ENCODE measurements at places on chromosomes 12 and 14.
A peak's percentile ranks its signal among the peaks of the same experiment; 100 is the strongest.

DNA sequence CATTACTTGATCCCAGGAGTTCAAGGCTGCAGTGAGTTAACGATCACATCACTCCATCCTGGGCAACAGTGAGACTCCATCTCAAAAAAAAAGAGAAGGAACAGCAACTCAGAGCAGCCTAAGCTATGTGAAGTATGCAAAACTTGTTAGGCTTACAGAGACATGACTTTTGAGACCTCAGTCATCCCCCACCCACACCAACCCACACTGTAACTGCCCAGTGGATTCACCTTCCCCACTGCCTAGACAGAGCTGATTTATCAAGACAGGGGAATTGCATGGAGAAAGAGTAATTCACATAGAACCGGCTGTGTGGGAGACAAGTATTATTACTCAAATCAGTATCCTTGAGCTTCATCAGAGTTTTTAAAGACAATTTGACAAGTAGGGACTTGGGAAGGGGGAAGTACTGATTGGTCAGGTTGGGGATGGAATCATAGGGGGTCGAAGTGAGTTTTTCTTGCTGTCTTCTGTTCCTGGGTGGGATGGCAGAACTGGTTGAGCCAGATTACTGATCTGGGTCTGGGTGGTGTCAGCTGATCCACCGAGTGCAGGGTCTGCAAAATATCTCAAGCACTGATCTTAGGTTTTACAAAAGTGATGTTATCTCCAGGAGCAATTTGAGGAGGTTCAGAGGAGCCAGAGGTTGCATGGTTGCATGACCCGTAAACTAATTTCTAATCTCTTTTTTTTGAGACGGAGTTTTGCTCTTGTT is 6.2 kb upstream of the WDR89 start:
- no peak for DNase-seq

GRCh38 chr12:13496111-13496510 is 299.6 kb downstream of the EMP1 start:
- no peak for DNase-seq

- DNase-seq = no peak
Measured at GRCh38 chr12:130661059-130661458, 55.0 kb downstream of the RIMBP2 start.

- no peak for DNase-seq
Measured at GRCh38 chr14:93999573-93999972, 2.5 kb downstream of the CCDC197 start.

- no peak for DNase-seq
Measured at GRCh38 chr12:99027461-99027860, 382.4 kb downstream of the APAF1 start.

GRCh38 chr12:8594072-8594471 is 18.6 kb downstream of the AICDA start:
- DNase-seq = no peak

DNA sequence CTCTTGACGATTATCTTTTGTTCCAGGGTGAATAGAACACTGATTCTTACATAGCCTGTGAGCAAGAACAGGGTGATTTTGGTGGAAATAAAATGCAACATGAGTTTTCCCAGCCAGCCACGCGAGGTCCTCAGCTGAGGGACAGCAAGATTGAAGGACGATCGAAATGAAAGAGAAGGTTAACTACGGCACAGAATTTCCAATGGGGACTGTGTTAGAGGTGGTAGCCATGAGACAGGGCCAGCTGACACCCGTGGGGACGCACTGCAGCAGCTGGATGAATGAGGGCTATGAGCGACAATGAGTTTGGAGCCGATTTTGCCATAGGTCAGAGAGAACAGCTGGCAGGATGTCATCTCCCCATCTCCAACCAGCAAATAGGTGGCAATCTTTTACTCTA is 243.4 kb upstream of the PELI2 start:
- DNase-seq = no peak

DNA sequence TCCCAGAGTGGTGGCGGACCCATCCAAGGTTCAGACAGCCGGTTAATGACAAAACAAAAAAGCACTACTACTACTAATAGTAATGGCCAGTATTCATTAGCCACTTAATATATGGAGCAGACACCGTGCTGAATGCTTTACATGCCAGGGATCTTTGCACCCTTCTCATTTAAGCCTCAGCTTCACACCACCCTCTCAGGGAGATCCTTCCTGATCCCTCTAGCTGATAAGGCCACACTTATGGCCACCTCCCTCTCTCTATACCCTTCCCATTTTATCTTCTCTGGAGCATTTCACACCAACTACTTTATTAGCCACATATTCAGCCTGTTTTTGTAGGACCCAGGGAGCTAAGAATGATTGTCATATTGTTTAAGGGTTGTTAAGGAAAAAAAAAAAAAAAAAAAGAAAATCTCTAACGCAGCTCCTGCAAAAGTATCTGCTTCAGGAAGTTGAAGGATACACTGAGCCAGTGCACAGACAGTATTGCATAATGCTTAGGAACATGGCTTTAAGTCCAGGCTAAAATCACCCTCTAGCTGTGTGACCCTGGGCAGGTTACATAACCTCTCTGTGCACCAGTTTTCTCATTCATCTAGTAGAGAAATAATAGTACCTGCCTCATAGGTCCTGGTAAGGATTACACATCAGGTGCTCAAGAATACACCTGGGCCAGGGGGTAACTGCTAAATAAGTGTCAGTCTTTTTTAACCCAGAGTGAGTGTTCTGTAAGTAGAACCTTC is 29.4 kb downstream of the NUAK1 start:
- no peak for DNase-seq

GRCh38 chr12:69343357-69343756 is 4.8 kb upstream of the LYZ start:
- no peak for DNase-seq

DNA sequence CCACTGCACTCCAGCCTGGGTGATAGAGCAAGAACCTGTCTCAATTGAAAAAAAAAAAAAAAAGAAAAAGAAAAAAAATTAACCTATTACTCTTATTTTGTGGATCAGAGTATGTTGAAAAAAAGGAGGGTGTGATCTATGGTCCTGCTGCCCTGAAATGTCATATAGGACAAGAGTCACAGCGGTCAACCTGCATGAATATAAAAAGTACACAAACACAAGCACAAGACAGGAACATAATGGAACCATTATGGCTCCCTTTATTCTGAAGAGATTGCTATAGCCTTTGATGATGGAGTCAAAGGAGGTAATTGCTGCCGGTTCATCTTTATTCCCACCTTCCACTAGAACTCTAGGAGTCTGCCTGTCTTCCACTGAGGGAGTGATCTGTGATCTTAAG is 96.9 kb downstream of the NTN4 start:
- DNase-seq = no peak

DNA sequence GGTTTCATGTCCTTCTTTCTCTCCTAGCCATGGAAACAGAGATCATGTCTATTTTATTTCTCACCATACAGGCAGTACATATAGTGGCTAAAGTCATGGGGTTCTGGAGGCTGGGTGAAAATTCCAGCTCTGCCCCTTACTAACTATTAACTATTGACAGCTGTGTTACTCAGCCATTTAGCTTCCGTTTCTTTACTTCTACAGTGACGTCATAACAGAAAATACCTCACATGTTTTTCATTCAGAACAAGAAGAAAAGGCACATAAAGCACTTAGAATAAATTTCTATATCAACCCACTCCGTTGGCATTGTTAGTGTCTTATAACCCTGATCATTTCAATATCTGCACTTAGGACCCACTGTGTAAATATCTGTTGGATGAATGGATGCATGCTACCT is 1506.9 kb upstream of the TMEM132C start:
- DNase-seq = no peak

GRCh38 chr14:30054201-30054600 is 126.6 kb upstream of the PRKD1 start:
- no peak for DNase-seq

- DNase-seq = no peak
Measured at GRCh38 chr14:38790916-38791315, 312.1 kb downstream of the SEC23A start.

DNA sequence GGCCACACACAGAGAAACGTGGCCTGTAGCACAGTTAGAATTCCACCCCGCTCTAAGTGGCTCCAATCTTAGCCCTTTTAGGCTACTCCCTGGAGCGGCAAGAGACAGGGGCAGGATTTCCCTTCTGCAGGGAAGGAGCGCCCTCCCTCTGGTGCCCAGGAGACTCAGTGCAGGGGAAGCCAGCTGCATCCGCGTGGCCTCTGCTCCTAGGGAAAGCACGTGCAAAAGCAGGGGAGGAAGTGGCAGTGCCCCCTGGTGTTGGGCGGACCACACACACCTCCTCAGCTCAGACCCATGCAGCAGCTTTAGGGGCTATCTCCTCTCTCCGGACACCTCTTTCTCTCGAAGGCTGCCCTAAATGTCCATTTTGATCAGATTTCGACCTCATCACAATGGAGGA is 50.0 kb downstream of the SPRING1 start:
- no peak for DNase-seq

DNA sequence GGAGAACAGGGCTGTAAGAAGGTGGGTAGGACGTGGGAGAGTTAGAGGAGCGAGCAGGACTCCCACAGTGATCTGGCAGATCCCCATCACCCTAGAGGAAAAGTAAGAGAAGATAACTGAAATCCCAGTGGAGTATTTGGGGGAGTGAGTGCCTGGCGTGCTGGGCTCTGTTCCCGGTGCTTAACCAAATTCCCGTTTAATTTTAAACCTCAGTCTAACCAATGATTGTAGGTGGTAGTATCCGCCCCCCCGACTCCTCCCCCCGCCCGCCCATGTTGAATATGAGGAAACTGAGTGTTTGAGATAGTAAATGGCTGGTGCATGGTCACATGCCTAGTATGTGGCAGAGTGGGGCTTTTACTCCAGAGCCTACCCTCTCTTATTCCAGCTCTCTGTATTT is 1.2 kb downstream of the TARBP2 start:
- DNase-seq = no peak

DNA sequence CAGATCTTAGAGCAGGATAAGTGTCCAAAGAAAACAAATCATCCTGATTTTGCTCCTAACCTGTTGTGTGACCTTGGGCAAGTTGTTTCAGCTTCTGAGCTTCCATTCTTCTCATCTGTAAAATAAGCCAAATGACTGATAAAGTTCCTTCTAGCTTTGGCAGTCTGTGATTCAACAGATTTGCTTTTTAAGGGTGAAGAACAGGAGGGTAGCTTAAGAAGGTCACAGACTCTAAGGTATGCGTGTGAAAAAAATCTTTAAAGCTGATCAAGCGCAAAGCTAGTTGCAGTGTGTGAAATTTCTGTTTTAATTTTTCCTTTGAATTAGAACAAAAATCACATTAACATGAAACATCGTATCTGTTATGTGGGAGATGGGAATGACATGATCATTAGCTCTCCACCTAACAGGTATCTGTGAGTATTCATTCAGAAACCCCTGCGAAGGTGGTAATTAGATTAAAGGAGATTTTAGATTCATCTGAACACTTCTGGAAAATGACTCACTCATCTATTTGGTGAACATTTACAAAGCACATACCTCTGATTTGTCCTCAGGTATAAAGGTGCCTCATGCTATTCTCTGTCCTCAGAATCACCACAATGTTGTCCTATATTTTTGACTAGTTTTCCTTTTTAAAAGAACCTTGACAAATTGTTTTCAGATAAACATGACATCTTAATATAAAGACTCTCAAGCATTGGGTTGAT is 131.9 kb upstream of the CPM start:
- no peak for DNase-seq

- DNase-seq = no peak
Measured at GRCh38 chr14:43914041-43914693, 592.9 kb downstream of the FSCB start.

- no peak for DNase-seq
Measured at GRCh38 chr12:4985820-4986219, 57.9 kb upstream of the KCNA5 start.

DNA sequence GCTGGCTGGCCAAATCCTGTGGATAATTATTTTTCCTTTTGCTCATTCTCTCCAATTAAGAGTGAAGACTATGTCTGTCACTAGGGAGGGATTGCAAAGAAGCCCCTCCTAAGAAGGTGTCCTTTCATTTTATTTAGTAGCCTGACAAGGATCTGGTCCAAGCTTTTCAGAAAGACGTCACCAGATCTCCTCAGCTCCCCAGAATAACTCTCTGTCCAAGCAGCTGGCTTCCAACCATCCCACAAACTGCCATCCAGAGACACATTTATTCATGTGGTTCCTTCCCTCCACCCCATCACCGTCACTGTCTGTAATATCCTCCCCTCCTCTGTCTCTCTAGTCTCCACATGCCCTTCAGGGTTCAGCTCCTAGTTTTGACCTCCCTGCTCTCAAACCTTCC is 69.9 kb downstream of the PPM1H start:
- no peak for DNase-seq

GRCh38 chr14:106694638-106695393 is 1168.4 kb downstream of the TMEM121 start:
- DNase-seq = peak; percentile 11

GRCh38 chr14:102781063-102781462 is 3.8 kb downstream of the TRAF3 start:
- no peak for DNase-seq

DNA sequence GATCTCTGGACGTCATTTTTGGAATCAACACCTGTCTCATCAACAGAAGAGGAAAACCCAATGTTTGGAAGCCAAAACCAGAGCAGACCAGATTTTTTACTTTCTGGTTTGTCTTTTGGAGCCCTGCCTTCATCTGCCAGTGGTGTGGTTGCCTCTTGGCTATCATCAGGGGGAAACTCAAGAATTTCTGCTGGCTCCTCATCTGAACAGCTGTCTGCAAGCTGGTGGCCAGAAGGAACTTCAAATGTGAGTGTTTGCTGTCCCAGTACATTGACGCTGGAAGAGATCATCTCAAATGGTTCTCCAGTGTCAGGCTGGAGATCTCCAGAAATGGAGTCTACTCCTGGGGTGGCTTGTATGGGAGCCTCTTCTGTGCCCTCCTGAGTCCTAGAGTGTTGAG is 13.8 kb downstream of the PLD4 start:
- no peak for DNase-seq

- no peak for DNase-seq
Measured at GRCh38 chr12:126663304-126664094, 1598.3 kb downstream of the AACS start.

DNA sequence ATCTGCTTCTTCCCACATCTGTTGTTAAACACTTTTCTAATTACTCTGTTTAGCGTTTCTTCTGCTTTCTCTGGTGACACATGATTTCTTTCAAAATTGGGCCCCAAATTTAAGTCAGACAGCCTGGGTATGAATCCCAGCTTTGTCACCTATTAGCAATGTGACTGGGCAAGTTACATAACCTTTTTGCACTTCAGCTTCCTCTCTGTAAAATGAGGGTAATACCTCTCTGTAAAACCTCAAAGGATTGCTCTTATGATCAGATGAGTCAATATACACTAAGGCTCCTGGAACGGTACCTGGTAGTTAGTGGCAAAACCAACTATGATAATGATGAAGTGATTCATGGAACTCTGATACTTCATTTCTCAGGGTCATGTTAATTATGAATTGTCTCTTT is 33.0 kb downstream of the E2F7 start:
- no peak for DNase-seq

- DNase-seq = no peak
Measured at GRCh38 chr12:473198-473597, 13.5 kb downstream of the B4GALNT3 start.

All from stimulated activated CD4-positive, alpha-beta T cell treated with anti-CD3 and anti-CD28 coated beads, Interleukin-1b, Interleukin-23, amount 100 ng/mL, for 1 hour (primary cell).